ENCODE measurements at places on chromosomes 12 and 14.
A peak's percentile ranks its signal among the peaks of the same experiment; 100 is the strongest.

GRCh38 chr14:104134061-104134965 lies 4.1 kb upstream of the KIF26A start:
- peak; percentile 60 for DNase-seq

- no peak for DNase-seq
These were observed at the start of gene JAG2 for GRCh38 chr14:105168496-105168978. JAG2 (minus strand) TSS chr14:105168776; CDS start chr14:105168420, 356 bp downstream.

GRCh38 chr14:36738269-36738668 lies 76.6 kb downstream of the PAX9 start:
- no peak for DNase-seq

DNA sequence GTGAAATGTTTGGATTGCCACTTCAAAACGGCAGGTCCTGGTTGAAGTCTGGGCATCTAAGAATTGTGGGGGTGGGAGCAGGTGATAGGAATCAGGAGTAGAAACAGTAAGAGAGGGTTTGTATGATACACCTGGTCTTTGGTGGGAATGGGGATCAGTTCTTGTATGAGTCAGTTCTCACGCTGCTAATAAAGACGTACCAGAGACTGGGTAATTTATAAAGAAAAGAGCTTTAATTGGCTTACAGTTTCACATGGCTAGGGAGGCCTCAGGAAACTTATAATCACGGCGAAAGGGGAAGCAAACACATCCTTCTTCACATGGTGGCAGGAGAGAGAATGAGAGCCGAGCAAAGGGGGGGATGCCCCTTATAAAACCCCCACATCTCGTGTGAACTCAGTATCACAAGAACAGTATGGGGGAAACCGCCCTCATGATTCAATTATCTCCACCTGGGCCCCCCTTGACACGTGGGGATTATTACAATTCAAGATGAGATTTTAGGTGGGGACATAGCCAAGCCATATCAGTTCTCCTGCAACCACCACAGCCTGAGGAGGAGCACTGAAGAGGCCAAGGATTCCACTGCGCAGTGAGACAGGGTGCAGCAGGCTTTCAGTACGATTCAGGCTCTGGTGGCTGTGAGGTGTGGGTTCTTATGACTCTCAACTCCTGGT lies 52.1 kb downstream of the DRAM1 start:
- no peak for DNase-seq

DNA sequence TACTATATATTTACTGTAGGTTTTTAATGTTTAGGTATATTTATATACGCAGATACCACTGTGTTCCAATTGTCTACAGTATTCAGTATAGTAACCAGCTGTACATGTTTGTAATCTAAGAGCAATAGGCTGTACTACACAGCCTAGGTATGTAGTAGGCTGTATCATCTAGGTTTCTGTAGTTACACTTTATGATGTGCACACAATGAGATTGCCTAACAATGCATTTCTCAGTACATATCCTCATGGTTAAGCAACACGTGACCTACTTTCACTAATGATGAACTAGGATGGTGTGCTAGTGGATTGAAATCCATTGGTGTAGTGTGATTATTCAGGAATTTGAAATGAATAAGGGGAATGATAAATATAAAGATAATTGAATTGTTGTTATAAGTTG lies 77.7 kb downstream of the ETNK1 start:
- no peak for DNase-seq

GRCh38 chr12:49057888-49058287 lies 2.7 kb downstream of the KMT2D start:
- no peak for DNase-seq

DNA sequence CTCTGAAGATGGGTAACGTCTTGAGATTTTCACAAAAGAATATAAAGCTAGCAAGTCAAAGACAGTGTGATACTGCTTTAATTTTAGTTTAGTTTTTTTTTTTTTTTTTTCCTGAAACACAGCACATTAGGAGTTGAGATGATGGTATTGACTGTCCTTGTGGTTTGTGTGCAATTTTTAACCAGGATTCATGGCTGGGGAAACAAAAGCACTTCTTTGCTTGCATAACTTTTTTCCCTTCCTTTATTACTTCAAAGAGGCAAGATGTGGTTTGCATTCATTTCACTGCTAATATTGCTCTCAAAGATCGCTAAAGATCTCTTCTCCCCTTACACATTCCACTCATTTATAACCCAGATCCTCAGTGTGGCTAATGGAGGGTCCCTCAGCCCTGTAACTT lies 157.1 kb upstream of the PZP start:
- DNase-seq, result no peak

DNA sequence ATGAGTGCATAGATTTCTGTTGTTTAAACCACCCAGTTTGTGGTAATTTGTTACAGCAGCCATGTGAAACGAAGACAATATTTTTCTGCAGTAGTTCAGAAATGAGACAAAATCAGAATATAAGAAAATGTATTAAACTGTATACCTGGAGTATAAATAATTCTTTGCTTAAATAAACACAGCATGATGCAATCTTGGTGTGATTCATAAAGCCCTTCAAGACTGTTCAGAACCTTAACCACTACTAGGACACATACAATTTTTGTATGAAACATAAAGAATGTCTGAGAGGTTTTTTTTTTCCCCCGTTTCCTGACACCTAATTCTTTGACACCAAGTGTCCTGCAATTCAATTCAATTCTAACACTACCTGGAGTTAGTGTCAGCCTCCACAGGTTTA lies 10.5 kb downstream of the C12orf75 start:
- no peak for DNase-seq

- DNase-seq, result no peak
These were observed 66.1 kb downstream of the ABCD2 start for GRCh38 chr12:39553476-39553875.

DNA sequence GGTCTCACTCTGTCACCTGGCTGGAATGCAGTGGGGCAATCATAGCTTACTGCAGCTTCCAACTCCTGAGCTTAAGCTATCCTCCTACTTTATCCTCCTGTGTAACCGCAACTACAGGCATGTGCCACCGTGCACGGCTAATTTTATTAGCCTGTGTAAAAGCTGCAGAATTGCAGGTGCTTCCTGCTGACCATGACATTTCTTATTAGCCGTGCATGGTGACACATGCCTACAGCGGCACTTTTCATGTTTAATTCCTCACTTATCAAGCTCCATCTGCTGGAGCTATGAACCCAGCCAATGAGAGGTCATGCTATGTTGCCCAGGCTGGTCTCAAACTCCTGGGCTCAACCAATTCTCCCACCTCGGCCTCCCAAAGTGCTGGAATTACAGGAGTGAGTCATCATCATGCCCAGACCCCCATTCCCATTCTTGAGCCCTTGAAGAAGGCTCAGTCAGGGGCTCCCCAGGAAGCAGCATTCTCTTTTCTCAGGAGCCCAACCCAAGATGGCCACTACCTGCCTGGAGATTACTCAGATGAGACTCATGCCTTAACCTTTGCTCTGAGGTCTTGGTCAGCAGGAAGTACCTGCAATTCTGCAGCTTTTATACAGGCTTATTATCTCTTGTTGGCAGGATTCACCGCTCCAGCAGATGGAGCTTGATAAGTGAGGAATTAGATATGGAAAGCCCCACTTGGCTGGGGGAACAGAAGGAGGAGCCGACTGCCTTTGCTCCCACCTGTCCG lies 503.2 kb downstream of the MED13L start:
- peak; percentile 57 for DNase-seq

- DNase-seq, result no peak
These were observed 571.7 kb downstream of the DIO2 start for GRCh38 chr14:79639613-79640012.

- DNase-seq, result no peak
These were observed 22.4 kb upstream of the SERPINA6 start for GRCh38 chr14:94345344-94346064.

GRCh38 chr12:49622501-49623141 lies 740 bp upstream of the PRPF40B start:
- no peak for DNase-seq

- peak; percentile 71 for DNase-seq
These were observed at the start of gene MAP3K12 for GRCh38 chr12:53499266-53500141. MAP3K12 (minus strand) TSS chr12:53499458; CDS start chr12:53487391, 12,067 bp downstream.

GRCh38 chr12:33383503-33383902 lies 56.1 kb downstream of the SYT10 start:
- no peak for DNase-seq

GRCh38 chr12:28184375-28184774 lies 5.9 kb upstream of the CCDC91 start:
- DNase-seq, result no peak

DNA sequence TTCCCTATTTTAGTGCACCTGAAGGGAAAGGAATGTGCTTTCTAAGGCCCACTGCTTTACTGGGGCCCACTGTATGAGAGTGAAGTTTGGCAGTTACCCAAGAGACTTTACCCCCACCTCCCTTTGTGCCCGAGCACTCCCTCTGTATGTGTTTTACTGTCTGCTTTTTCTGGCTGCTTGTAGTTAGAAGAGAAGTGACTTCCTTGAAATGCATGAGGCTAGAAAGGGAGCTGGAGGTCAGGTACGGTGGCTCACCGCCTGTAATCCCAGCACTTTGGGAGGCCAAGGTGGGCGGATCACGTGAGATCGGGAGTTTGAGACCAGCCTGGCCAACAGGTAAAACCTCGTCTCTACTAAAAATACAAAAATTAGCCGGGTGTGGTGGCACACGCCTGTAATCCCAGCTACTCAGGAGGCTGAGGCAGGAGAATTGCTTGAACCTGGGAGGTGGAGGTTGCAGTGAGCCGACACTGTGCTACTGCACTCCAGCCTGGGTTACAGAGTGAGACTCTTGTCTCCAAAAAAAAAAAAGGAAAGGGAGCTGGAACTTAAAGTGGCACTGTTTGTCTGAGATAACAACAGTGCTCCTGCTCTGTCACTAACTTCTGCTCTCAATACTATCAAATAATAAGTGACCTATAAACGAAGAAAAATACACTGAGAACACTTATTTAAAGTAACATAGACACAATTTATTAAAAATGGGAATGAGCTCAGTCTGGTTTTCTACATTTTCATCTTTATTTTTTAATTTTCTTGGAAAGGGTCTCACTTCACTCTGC lies 5.8 kb downstream of the TRIP11 start:
- no peak for DNase-seq

GRCh38 chr12:6773590-6774351 lies 1.5 kb downstream of the LAG3 start:
- no peak for DNase-seq

- DNase-seq, result no peak
These were observed 93.5 kb upstream of the GSC start for GRCh38 chr14:94863366-94863765.

DNA sequence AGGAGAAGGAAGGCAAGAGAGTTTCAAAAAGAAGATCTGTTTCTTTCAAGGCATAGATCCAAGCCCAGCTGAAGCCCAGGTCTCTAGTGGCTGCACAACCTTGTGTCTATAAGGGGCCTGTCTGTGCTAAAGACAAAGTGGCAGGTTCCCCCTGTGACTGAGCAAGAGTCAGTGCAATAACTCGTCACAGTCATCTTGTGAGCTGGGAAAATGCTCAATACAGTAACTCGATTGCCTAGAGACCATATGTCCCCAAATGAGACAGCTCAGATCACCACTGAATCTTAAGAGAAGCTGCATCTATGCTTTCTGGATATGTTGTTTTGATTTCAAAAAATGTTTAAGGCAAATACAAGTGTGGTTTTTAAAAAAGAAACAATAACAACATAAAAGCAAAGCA lies 24.2 kb downstream of the ST8SIA1 start:
- peak; percentile 89 for DNase-seq

GRCh38 chr14:52563120-52563519 lies 10.5 kb downstream of the GPR137C start:
- DNase-seq, result no peak

- no peak for DNase-seq
These were observed 5.4 kb upstream of the GPR84 start for GRCh38 chr12:54369597-54370131.

GRCh38 chr12:74349925-74350324 lies 187.7 kb upstream of the ATXN7L3B start:
- DNase-seq, result no peak

DNA sequence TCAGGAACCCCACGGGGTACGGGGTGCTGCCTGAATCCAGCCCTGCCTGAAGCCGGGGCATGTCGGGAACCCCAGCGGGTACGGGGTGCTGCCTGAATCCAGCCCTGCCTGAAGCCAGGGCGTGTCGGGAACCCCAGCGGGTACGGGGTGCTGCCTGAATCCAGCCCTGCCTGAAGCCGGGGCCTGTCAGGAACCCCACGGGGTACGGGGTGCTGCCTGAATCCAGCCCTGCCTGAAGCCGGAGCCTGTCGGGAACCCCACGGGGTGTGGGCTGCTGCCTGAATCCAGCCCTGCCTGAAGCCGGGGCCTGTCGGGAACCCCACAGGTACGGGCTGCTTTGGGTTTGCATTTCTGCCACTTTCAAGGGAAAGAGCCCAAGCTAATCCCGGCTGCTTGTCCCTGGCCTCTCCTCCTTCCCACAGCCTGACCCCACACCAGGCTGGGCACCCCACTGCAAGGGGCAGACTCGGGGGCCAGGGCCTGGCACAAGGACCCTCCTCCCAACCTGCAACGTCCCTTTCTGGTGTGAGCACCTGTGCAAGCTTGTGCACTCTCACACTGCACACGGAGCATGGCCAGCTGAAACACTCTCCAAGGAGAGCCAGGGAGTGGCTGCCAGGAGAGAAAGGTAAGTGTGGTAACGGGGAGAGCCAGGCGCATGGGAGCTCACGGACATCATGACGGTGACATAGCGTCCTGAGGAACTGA lies 5.6 kb upstream of the FBRSL1 start:
- DNase-seq, result no peak
